ENCODE measurements at places on chromosomes 16 and 17.

DNA sequence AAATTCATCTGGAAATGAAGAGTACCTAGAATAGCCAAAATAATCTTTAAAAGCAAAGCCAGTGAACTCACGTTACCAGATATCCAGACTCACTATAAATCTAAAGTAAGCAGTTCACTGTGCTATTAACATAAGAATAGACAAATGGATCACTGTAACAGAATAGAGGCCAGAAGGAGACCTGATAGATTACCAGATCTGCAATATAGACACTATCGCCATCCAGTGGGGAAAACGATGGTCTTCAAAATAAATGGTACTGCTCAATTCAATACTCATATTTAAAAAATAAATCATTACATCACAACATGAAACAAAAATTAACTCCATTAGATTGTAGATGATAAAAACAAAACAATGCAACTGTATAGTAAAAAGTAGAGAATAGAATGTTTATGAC is 158.6 kb upstream of the CDH8 start:
- no peak for DNase-seq

DNA sequence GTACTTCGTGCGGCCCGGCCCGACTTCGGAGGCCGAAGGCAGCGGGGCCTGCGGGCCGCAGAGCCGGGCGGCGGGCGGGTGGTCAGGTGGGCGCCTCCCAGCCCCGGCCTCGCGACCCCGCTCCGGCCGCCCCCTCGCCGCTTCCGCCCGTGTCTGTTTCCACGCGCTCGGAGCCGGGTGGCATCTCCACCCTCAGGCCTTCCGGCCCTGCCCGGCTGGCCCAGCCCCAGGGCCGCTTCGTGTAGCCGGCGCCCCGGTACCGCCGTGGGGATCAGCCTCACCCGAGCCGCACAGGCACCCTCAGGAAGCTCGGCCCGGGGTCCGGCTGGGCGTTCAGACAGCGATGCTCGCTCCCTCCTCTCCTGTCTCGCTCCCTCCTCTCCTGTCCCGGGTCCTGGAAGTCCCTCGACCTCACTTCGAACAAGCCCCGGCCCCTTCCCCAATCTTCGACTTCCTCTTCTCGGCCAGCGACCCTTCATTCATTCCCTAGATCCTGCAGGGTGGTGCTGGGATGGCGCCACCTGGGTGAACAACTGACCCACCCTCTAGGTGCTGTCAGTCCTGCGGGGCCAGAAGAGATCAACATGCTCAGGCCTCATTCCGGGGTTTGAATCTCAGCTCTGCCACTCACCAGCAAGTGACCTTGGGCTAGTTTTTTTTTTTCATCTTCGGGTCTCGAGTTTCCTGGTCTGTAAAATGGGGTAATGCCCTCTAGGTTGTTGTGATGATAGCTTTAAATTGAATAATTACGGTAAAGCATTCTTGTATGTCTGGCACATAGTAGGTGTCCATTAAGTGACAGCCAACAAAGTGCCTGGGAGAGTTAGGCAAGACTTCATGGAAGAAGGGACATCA is 610 bp downstream of the VPS4A start:
- no peak for DNase-seq

DNA sequence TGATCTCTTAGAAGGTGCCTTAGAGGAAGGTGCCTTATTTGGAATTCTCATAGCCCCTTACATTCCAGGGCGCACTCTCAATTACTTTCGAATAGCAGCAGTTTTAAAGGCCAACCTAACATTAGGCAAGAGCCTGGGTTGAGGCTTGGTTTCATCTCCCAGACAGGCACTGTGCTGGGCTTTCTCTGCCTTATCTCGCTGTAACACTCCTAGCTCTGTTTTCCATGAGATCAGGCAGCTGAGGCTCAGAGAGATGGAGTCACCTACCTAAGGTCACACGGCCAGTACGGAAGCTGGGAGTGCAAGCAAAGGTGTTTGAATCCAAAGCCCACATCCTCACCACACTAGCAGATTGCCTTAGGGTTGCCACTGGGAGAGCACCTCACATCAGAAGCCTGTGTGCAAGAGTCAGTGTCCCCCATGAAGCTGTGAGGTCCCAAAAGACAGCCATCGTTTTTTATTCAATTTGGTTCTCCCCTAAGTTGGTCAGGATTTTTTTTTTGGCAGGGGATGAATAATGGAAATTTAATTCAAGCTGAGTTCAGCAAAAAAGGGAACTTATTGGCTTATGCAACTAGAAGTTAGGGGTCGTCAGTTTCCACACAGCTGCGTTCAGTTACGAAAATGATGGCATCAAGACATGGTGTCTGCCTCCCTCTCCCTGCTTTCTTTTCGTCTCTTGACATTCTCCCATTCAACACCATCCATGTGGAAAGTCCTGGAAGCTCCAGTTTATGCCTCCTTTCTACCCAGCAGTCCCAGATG is 206.4 kb downstream of the KATNIP start:
- no peak for DNase-seq

DNA sequence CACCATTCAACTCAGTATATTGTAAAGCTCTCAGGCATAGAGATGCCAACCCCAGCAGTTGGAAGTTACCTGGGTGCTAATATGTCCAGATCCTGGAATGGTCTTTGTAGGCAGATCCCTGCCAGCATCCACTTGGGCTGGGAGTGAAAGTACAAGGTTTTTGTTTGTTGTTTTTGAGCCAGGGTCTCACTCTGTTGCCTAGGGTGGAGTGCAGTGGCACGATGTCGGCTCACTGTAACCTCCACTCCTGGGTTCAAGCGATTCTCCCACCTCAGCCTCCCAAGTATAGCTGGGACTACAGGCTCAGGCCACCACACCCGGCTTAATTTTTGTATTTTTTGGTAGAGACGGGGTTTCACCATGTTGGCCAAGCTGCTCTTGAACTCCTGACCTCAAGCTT is 177.6 kb downstream of the IRF8 start:
- no peak for DNase-seq
